ENCODE measurements at places on chromosomes 12 and 14.

DNA sequence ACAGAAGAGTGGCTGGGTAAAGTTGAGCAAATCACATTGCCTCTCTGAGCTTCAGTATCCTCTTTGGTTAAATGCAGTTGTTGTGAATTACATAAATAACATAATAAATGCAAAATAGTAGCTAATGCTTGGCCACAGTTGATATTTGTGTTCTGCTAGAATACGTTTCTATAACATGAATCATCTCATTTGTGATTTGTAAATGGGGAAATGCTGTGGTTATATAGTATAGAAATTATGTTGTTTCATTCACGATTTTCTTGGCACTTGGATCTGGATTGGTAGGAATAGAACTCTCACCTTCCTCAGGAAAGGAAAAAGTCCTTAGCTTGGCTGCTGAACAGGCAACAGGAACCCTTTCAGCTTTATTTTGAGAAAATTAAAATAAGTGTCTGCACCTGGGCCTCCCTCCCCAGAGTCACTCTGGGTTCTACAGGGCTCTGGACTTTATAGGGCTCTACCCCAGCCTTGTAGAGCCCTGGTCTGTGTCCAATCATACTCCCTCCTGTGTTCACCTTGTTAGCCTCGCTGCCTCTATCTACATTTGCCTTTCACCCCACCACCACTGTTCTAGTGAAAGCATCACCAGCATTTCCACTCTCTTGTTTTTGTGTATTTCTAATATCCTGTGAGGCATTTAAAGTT is 107.7 kb upstream of the BCAT1 start:
- no peak for DNase-seq

DNA sequence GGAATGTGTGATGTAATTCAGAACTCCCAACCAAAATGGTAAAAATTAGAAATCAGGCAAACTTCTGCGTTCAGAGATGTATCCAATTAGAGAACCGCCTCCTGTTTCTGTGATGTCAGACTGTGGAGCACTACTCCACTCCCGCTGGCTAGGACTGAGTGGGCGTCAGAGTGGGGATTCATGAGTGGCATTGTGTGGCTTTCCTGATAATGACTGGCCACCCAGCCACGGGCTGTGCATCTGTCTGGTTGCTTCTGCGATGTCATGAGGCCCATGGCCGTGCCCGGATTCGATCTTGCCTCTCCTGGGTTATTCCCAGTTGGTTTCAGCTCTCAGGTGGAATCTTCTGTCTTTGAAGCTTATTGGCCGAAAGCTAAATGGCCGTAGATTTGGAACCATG is 87.1 kb upstream of the KCNA1 start:
- DNase-seq: no peak

DNA sequence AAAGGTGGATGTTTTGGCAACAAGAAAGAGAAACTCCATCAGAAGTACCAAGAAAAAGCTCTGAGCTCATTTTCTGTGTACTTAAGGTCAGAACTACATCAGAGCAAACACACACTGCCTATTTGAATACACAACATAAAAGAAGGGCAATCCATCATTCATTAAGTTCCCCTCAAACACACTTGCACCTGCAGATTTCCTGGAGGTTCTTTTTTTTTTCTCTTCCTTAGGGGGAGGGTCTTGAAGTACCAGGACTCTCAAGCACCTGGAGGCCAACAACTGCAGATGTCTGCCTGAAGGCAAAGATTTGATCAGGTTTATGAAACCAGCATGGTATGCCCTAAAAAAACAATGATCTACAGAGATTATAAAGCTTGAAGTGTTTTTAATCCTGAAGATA is 26.1 kb upstream of the PTHLH start:
- DNase-seq: no peak

DNA sequence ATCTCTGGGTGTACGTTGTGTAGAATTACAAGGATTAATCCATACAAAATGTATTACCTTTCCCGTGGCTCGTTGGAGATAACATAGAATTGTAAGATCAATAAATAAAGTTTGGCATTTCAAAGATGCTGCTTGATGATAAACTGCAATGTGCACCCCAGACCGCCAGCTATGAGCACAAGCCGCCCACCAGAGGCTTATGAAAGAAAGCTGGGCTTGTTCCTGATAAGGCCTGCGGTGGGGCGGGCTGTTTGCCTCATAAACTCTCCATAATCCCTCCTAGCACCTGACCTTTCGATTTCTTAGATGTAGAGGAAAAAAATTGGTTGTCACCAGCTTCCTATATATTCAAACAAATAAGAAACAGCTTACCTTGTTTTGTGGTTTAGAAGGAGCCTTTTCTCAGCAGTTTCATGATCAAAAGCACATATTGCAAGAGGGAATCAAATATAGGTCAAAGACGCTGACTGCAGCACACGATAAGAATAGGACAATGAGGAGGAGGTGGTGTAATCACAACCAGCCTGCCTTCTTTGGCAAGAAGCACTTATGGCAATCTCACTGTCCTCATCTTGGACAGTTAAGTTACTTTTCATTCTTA is 293.6 kb downstream of the RMST start:
- DNase-seq: no peak

DNA sequence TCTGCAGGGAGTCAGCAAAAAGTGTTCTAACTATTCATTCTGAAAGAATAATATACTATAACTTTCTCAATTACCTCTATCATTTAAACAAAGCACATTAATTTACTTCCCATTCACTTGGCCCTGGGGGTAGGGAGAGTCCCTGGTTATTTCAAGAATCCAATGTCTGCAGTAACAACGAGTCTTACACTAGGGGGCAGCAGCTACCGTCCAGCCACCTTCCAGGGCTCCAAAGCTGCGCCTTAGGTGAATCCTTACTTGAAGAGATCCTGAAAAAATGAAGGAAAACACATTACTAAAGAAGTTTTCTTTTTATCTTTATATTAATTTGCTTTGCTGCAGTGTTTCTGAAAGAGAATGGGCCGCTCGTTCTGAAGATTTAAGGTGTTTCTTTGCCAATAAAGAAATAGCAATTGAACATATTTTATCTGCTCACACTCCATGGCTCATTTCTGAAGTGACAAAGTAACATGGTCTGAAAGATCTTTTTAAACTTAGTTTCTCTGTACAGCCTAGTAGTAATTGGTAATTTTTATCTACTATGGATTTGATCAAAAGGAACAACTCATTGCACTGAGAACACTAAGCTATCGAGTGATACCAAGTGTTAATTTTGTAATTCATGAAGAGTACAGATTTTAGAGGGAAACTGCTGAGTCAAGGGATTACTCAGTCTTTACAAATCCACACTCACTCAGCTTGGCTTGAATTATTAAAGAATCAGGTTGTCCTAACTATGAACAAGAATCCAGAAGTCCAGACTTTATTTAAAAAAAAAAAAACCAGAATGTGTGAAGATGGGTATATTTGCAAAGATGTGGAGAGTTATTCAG is 27.6 kb downstream of the BHLHE41 start:
- DNase-seq: peak; percentile 73

DNA sequence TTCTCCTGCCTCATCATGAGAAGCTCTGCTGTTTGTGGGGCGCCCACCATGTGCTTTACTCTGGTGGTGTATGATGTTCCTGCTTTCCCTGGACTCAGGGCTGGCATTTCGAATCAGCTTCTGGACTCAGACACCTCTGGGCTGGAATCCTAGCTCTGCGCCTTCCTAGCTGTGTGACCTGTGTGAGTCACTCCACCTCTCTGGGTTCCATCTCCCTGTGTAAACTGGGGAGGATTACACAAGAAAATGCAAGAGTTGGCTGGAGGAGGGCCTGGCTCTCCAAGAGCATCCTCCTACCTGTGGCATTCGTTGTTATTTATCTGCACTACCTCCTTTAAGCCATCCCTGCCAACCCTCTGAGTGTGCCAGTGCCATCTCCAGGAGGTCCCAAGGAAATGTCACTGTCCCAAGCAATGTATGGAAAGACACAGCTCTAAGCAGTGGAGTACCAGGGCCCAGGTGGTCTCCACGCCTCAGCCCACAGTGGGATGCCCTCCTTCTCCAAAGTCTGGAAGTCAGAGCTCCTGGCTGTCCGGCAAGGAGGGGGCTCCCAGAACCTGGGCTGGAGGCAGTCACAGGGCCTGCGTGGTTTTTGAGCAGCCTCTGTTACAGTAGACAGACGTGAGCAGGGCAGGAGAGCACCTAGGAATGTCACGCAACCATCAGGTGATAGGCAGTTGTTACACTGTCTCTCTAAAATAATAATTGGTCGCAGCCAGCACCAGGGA is 7.3 kb upstream of the TNFAIP2 start:
- no peak for DNase-seq

DNA sequence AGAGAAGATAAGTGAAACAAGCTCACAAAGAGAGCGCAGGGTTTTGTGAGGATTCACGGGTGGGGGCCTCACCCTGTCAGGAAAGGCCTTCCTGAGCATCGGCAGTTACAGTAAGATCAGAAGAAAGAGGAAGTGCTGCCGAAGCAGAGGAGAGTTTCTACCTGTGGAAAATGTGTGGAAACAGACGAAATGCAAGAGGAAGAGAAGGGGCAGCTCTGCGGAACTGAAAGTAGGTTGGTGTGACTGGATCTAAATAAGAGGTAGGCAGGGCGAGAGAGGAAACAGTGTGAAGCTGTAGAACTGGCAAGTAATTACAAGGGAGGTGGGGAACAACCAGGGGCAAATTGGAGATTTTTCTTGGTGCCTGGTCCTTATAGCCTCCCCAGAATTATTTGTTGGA is 2.6 kb downstream of the GPR68 start:
- DNase-seq: peak; percentile 53

DNA sequence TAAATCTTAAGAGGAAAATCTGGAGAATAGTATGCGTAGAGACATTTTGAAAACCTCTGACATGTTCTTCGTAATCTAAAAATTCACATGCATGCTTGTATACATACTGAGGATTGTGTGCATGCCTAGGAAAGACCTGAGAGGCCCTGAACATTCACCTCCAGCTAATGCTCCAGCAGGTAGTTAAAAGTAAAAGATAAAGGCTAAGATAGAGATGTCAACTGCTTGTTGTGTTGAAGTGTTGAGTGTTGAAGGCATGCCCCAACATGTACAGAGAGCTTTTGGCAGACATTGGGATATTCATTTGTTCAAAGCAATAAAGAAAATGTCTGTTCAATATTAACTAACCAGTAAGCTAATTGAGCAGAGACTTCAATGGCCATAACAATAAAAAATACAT is 118.6 kb upstream of the SYT1 start:
- no peak for DNase-seq

- peak; percentile 48 for DNase-seq
Measured at GRCh38 chr12:32494656-32495055, 95.3 kb downstream of the FGD4 start.

- DNase-seq: peak; percentile 43
Measured at GRCh38 chr12:52004042-52004648, 2.6 kb upstream of the TAMALIN start.

GRCh38 chr14:38127784-38128183 is 79.9 kb upstream of the SSTR1 start:
- no peak for DNase-seq

DNA sequence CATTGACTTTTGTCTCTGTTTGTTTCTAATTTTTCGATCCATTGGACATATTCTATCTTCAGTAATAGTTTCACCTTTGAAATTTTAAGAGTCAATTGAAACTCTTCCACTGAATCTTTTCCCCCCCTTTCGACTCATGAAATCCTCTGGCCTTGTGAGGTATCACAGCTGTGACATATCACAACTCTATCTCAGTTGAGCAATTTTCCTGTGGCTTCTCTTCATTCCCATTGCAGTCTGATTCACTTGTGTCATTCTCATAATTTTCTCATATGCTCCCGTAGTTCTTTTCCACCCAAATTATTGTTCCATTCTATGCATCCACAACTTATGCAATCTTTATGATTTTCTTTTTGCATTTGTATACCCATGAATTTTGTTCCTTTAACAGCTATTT is 261.6 kb downstream of the DACT1 start:
- no peak for DNase-seq

- DNase-seq: no peak
Measured at GRCh38 chr12:76848132-76848531, 30.7 kb downstream of the CSRP2 start.

GRCh38 chr14:38721822-38722431 is 381.1 kb downstream of the SEC23A start:
- peak; percentile 64 for DNase-seq

GRCh38 chr14:102318781-102319276 is 717 bp upstream of the ZNF839 start:
- peak; percentile 32 for DNase-seq

- no peak for DNase-seq
Measured at GRCh38 chr12:47851303-47851952, 31.7 kb upstream of the HDAC7 start.

- DNase-seq: no peak
Measured at GRCh38 chr12:49537231-49537751, 1.5 kb upstream of the KCNH3 start.

GRCh38 chr12:54258201-54258681 is 21.7 kb downstream of the CBX5 start:
- no peak for DNase-seq

GRCh38 chr12:11638315-11638916 is 11.1 kb upstream of the ETV6 start:
- no peak for DNase-seq

- peak; percentile 70 for DNase-seq
Measured at GRCh38 chr14:96362071-96362964, 823 bp downstream of the ATG2B start.

DNA sequence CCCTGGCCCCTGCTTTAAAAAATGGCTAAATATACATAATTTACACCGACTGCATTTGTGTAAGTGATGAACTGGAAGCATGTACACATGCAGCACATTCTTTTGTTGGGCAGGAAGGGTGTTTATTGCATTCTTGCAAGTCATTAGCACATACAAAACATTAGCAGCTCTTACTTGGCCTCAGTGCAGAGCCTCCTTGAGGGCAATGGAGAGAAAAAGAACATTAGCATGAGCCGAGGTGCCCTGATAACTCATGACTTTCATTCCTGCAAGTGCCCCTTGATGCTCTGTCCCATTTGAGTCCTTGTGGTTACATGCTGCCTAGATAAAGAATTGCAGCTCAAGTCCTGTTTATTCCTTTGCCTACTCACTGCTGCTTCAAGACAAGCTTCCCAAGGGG is 61.9 kb downstream of the PAX9 start:
- no peak for DNase-seq

DNA sequence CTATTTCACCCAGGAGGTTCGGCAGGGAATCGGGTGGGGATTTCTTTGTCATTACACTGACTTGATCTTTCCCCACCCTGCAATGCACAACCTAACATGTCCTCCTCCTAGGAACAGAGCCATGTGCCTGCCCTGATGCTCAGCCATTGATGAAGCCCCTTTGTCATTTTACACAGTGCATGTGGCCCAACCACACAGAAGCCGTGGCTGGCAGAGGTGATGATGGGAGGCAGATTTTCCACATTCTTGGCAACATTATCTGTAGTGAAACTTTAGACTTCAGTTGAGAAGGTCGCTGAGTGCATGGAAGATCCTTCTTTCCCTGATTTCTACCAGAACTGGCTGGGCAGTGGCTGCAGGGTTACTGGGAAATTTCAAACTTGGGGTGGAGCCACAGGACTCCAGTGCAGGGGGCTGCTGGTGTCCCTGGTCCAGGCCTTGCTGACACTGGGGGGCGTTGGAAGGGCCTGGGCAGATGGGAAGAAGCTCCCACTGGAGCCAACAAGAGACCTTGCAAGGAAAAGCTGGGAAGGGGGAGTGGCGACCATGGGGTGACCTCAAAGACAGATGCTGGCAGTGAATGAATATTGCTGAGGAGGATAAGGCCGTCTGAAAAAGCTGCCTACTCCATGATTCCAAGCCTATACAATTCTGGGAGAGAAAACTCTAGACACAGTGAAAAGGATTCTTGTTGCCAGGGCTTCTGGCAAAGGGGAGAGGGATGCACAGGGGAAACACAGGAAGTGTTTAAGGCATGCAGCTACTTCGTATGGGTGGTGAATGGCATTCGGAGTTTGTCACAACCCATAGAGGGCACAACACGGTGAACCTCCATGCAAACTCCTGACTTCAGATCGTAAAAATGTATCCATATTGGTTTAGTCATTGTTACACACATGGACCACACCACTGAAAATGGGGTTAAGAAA is 41.8 kb upstream of the P2RX7 start:
- DNase-seq: no peak
